ENCODE measurements at places on chromosomes 5 and 9. TPM values are rescaled to one million over a fixed set of nuclear protein-coding genes. Genes with fewer than 3 reads are reported as not detected.

- H3K27me3 ChIP-seq = no peaks in the 10 kb centered on the region
- H3K36me3 ChIP-seq = no peaks in the 10 kb centered on the region
Measured at GRCh38 chr9:90909225-90909624, 107.6 kb downstream of the SYK start.

Gene LVRN
- total RNA-seq = 3.9 TPM

DNA sequence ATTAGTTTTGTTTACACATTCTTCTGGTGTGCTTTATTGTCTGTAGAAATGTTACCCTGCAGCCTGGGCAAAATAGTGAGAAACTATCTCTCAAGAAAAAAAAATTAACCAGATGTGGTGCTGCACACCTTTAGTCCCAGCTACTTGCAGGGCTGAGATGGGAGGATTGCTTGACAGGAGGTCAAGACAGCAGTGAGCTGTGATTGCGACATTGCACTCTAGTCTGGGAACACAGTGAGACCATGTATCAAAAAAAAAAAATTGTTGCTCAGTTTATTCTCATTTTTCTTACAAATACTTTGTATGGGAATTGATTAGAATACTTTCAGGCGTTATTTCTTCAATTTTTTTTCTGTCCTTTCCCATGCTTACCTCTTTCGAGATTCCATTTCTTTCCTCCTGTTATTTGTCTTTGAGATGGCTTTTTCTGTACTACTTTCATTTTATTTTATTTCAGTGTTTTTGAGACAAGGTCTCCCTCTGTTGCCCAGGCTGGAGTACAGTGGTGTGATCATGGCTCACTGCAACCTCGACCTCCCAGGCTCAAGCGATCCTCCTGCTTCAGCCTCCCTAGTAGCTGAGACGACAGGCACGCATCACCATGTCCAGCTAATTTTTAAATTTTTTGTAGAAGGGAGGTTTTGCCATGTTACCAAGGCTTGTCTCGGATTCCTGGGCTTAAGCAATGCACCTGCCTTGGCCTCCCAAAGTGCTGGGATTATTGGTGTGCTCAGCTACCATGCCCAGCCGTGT, 24.9 kb downstream of the TENT2 start:
- no peak overlapping the region for H3K4me3 ChIP-seq
- H3K27ac ChIP-seq = no peak overlapping the region
- H3K27me3 ChIP-seq = no peaks in the 10 kb centered on the region
- DNase-seq = no peak

Gene TIMD4
- 0.66 TPM for total RNA-seq

GRCh38 chr9:83384214-83384613, 154.0 kb downstream of the FRMD3 start:
- H3K4me1 ChIP-seq = no peaks in the 10 kb centered on the region
- no peak for DNase-seq

DNA sequence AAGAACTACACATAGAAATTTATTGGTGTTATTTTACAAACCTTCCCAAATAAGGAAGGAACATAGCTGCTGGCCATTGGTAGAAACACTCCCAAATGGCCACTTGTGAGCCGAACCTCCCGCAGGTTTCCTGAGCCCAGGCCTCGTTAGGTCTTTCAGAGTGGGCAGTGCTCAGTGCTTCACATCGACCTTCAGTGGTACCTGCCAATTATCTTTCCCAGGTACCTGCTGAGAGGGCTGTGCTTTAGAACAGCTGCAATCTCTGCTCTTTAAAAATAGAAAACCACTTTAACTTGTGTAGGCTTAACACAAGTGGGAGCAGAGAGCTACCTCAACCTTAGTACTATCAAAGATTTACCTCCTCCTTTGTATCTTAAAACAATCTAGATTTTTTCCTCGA, 334.1 kb downstream of the RFX3 start:
- H3K27ac ChIP-seq = no peak overlapping the region
- H3K4me1 ChIP-seq = no peaks in the 10 kb centered on the region
- no peaks in the 10 kb centered on the region for H3K27me3 ChIP-seq
- no peak overlapping the region for H3K4me3 ChIP-seq
- no peaks in the 10 kb centered on the region for H3K36me3 ChIP-seq
- DNase-seq = no peak

DNA sequence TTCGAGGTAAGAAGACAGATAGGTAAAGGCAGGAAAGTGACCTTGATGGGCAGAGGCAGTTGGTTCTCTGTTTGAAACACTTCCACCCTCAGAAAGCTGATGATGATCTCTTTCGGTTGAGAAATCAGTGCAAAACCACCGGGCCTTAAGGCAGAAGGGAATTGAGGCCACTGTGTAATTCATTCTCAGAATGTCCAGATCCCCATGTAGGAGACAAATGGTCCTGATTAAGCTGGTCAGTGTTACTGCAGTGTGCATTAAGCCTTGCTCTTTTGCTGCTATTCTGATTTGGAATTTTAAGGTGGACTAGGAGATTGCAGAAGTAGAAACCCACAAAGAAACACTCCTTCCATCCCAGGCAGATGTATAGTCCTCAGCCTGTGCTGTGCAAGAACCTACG, 255.2 kb downstream of the ARHGAP26 start:
- H3K4me3 ChIP-seq = no peak overlapping the region
- DNase-seq = no peak
- H3K27me3 ChIP-seq = no peaks in the 10 kb centered on the region
- peaks cover 23% of the 10 kb centered on the region for H3K4me1 ChIP-seq

Gene CNTFR
- 6.1 TPM for total RNA-seq

DNA sequence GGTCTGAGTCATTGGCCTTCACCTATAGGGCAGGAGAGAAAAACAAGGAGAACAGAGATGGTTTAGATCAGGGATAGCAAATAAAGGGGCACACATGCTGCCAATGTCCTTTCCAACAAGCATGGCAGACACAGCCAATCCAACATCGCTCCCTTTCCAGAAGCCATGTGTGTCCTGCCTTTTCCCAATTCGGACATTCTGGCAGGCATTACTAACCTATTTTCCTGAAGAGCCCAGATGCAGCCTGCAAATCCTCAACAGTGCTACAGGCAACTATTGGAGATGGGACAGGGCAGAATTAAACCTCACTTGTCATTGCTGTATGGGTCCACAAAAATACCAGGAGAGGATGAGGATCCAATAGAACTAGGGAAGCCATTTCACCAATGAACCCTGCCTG, 12.8 kb downstream of the PCDH1 start:
- H3K36me3 ChIP-seq = no peaks in the 10 kb centered on the region
- H3K27ac ChIP-seq = no peak overlapping the region
- H3K4me1 ChIP-seq = no peaks in the 10 kb centered on the region

DNA sequence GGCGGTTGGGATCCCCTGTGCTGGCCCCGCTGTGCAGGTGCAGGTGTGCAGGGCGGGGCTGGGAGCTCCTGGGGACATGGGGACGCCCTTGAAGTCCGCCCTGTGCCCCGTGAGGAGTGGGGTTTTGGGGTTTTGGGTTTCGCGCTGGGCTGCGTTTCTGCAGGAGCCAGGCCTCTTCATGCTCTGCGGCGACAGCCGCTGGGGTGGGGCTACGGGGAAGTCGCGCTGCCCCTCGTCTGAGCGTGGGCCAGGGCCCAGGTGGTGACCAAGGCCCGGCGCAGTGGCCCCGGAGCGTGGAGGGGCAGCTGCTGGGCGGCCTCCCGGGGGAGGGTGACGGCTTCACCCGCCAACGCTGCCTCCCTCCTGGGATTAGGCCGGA, 47.8 kb upstream of the IRX4 start:
- H3K4me1 ChIP-seq = no peaks in the 10 kb centered on the region
- H3K27ac ChIP-seq = peak overlapping the region; percentile 72
- peak overlapping the region; percentile 32 for H3K4me3 ChIP-seq

GRCh38 chr5:158389786-158390185, 530.8 kb upstream of the CLINT1 start:
- no peak overlapping the region for H3K27ac ChIP-seq
- peaks cover 3% of the 10 kb centered on the region for H3K4me1 ChIP-seq
- no peak overlapping the region for H3K4me3 ChIP-seq
- no peaks in the 10 kb centered on the region for H3K36me3 ChIP-seq
- DNase-seq = no peak

Gene SGCD
- total RNA-seq = 24.7 TPM

Gene LEAP2
- total RNA-seq = 0.36 TPM

DNA sequence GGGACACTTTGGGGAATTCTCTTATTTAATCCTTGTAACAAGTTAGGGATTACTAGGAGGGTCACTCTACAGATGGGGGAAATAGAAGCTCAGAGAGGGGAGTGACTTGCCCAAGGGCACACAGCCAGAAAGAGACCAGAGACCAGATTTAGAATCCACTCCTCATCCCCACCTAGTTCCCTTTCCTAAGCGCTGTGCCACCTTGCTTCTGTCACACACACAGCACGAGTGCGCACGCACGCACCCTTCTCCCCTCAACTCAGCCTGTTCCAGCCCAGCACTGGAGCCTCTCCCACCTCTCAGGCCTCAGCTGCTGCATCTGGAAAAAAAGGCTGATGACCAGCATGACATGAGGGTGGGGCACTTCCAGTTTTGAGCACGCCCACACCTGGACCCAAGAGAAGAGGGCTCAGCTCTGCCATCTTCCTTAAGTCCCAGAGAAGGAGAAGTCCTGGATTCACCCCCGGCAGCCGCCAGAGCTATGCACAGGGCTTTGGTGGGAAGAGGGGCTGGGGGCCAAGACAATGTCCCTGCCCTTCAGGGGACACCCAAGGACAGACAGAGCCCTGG, 18.5 kb downstream of the NR5A1 start:
- no peak overlapping the region for H3K4me3 ChIP-seq
- no peak overlapping the region for H3K27ac ChIP-seq
- no peaks in the 10 kb centered on the region for H3K36me3 ChIP-seq
- DNase-seq = no peak
- H3K4me1 ChIP-seq = no peaks in the 10 kb centered on the region
- peaks cover 35% of the 10 kb centered on the region for H3K27me3 ChIP-seq

- H3K36me3 ChIP-seq = no peaks in the 10 kb centered on the region
- no peak overlapping the region for H3K27ac ChIP-seq
- no peak overlapping the region for H3K4me3 ChIP-seq
- no peak for DNase-seq
Measured at GRCh38 chr5:125461641-125462072, 715.2 kb upstream of the ZNF608 start.

DNA sequence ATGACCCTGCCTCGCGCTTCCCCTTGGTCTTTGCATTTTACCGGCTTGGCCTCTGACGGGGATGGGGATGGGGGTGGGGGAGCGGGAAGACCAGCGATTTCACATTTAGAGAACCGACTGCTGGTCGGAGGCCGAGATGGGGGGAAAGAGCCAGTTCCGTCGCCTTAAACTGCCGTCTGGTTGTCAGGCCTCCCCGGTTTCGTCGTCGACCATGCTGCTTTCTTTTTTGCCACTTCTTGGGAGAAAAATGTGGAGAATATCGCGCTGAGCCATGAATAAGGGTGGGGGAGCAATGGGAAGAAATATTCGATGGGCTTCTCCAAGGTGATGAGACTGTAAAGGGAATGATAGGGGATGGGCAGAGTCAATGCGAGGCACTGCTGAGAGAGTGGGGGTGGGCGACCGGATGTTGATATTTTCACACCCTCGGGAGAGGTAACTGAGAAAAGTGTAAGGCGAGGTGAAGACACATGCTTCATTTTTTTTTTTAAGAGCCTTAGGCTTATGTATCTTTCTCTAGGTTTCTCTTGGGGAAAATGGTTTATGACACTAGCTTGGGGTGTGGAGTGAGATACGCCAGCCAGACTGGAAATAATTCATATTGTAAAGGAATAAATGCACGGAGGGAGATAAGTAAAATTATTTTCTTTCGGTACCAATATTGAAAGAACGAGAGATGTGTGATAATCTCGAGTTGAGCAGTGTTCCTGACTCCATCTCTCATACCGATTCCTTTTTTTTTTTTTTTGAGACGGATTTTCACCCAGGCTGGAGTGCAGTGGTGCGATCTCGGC, 1.1 kb downstream of the KIF2A start:
- H3K4me3 ChIP-seq = peak overlapping the region; percentile 97
- DNase-seq = no peak
- no peaks in the 10 kb centered on the region for H3K36me3 ChIP-seq
- H3K27ac ChIP-seq = peak overlapping the region; percentile 92

Data from sigmoid colon (tissue), 7 donors.